ENCODE measurements at places on chromosomes 11 and 22. TPM values are rescaled to one million over a fixed set of nuclear protein-coding genes. Genes with fewer than 3 reads are reported as not detected.

Gene BLID
- total RNA-seq = not detected

Gene PTS
- 42.3 TPM for total RNA-seq

Gene ZNF70
- 3.5 TPM for total RNA-seq

Gene P2RY2
- total RNA-seq = 44.2 TPM

Gene LARGE2
- not detected for total RNA-seq

Gene DDIAS
- 2.1 TPM for total RNA-seq

Data from psoas muscle (tissue), 8 donors.